ENCODE measurements at places on chromosomes 4 and X. TPM values are rescaled to one million over a fixed set of nuclear protein-coding genes. Genes with fewer than 3 reads are reported as not detected.

The WDR19 gene
- total RNA-seq, result 75.8 TPM

The BTK gene
- 3.9 TPM for total RNA-seq

The CDS1 gene
- total RNA-seq, result 9.8 TPM

The ASB9 gene
- 2.2 TPM for total RNA-seq

The SMIM31 gene
- 0.66 TPM for total RNA-seq

The COL25A1 gene
- total RNA-seq, result 11.0 TPM

The TCEAL5 gene
- 0.88 TPM for total RNA-seq

The EXOSC9 gene
- 27.2 TPM for total RNA-seq

The ADH1A gene
- total RNA-seq, result 0.66 TPM

The FAM9B gene
- not detected for total RNA-seq

The ADRA2C gene
- total RNA-seq, result 3.5 TPM

The DNAJB14 gene
- 37.4 TPM for total RNA-seq

The NPY1R gene
- 46.8 TPM for total RNA-seq

The XAGE1A gene
- not detected for total RNA-seq

The MPC1L gene
- total RNA-seq, result not detected

The ARHGAP24 gene
- total RNA-seq, result 37.2 TPM

The DCAF12L1 gene
- total RNA-seq, result not detected

The FATE1 gene
- not detected for total RNA-seq

The PCDH19 gene
- total RNA-seq, result 1.6 TPM

The PABPC1L2B gene
- not detected for total RNA-seq

The L1CAM gene
- total RNA-seq, result 1.8 TPM

The C1QTNF7 gene
- 14.9 TPM for total RNA-seq

The FGFBP1 gene
- 0.73 TPM for total RNA-seq

The JCHAIN gene
- total RNA-seq, result 10.1 TPM

The GLOD5 gene
- total RNA-seq, result not detected

The MAGEB16 gene
- not detected for total RNA-seq

The GIMD1 gene
- total RNA-seq, result not detected

The NEXMIF gene
- total RNA-seq, result 0.64 TPM

The ARHGEF6 gene
- 43.6 TPM for total RNA-seq

The DOK7 gene
- not detected for total RNA-seq

The OPHN1 gene
- total RNA-seq, result 20.2 TPM

The EVC gene
- 25.9 TPM for total RNA-seq

The CCDC110 gene
- 4.1 TPM for total RNA-seq

The PDE6B gene
- 2.7 TPM for total RNA-seq

The MAGEE2 gene
- total RNA-seq, result not detected

The TCEAL6 gene
- total RNA-seq, result 2.6 TPM

The CHM gene
- 22.9 TPM for total RNA-seq

The SLC25A43 gene
- 16.3 TPM for total RNA-seq

The GUCY1B1 gene
- 5.4 TPM for total RNA-seq

The LRCH2 gene
- total RNA-seq, result 2.0 TPM

The FAM156B gene
- 26.2 TPM for total RNA-seq

The TCP11X2 gene
- total RNA-seq, result not detected

The CSAG3 gene
- not detected for total RNA-seq

The C4orf46 gene
- 3.3 TPM for total RNA-seq

The CXCL8 gene
- 33.7 TPM for total RNA-seq

The CFP gene
- 2.6 TPM for total RNA-seq

The TMEM47 gene
- total RNA-seq, result 47.9 TPM

The ARHGAP10 gene
- total RNA-seq, result 49.5 TPM

The KLF8 gene
- 25.4 TPM for total RNA-seq

The EVC2 gene
- total RNA-seq, result 19.5 TPM

The SH2D1A gene
- total RNA-seq, result 0.88 TPM

The HERC5 gene
- 5.9 TPM for total RNA-seq

The TRIML2 gene
- not detected for total RNA-seq

Data from breast epithelium (tissue), 4 donors.